ENCODE measurements at places on chromosomes 2 and 18.

DNA sequence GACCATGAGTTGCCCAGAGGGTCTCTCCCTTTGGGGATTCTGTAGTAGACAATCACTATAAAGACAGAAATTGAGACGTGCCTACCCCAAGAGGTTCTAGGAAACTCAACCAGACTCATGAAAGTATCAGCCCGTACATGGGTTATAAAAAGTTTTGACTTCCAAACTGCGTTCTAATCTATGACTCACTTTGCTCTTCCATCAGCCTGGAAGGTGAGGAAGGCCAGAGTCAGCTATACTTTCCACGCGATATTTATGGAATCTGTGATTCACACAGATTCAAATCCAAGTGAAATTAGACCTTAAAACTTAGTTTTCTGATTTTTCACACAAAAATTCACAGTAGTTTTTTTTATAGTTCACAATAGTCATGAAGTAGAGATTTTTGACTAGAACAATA, 7.7 kb upstream of the LYPD1 start:
- no peak for DNase-seq

DNA sequence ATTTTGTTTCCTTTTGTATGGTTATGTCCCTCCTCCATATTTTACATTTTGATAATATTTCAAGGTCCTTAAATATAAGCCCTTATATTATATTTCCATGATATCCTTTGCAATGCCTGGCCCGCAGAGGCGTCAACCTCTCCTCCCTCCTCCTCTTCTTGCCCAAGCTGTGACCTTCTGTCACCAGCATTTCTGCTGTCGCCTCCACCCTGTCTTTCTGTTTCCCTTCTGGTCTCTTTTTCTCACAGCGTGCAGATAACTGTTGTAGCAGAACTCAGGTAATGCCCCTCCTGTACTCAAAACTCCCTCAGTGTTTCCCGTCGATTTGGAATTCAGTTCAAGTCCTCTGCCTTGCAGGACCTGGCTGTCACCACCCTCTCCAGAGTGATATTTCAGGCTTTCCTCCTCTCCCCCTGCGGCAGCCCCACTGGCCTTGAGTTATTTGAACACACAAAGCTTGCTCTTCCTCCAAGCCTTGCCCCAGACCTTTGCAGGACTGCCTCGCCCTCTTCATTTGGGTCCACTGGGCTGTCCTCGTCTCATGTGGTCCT, 709.3 kb downstream of the DCDC2C start:
- DNase-seq = no peak

GRCh38 chr2:240257940-240258580, 117.6 kb upstream of the OTOS start:
- no peak for DNase-seq

DNA sequence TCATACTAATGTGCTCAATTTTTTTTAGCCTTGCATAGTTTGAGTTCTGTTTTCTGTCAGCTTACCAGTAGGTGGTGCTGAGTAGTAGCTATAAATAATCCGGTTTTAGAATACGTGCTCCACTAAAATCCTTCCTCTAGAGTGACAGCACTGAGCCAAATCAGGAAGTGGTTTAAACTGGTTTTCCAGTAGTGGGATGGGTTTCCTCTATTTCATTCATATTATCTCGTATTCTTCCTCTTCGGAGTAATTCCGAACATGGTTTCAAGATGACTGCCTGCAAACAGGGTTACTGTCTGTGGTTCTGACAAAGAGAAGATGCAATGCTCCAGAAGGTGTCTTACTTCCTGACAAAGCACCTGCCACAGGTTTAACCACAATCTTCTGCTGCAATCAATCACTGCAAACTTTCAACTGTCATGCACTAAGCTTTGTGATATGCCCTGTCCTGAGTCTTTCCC, 496.9 kb upstream of the VRK2 start:
- DNase-seq = no peak

DNA sequence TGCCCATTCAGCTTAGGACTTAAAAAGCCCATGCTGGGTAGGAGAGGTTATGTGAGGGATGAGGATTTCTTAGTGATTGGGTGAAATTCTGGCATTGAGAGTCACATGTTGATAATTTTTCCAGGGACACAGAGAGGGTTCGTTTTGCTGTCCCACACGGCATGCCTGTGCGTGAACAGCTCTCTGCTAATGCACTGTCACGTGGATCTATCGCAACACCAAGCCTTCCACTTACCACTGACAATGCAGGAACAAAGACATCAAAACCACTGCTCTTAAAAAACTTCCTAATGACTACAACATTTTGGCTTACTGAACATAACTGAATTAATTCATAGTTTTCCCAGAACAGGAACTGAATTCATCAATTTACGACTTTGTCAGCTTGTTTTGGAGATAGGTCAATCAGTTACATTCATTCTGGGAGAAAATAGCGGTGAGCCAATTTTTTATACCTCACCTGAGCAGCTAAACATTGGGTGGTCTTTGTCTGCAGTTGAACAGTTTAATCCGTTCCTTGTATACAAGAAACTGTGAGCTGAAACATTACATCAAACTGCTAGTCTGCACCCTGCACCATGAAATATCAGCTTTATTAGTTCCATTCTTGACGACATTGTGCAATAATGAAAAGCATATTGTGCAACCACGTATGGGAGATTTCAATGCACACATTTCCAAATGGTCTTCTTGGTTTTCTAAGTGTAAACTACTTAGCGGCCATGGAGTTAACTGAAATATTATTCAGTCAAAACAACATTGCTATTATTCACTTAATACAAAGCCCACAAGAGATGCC, 127.1 kb downstream of the LPIN1 start:
- DNase-seq = no peak

GRCh38 chr2:45177870-45178269, 168.6 kb upstream of the SIX2 start:
- no peak for DNase-seq

GRCh38 chr2:219426068-219426443, 7.9 kb downstream of the DES start:
- DNase-seq = no peak

DNA sequence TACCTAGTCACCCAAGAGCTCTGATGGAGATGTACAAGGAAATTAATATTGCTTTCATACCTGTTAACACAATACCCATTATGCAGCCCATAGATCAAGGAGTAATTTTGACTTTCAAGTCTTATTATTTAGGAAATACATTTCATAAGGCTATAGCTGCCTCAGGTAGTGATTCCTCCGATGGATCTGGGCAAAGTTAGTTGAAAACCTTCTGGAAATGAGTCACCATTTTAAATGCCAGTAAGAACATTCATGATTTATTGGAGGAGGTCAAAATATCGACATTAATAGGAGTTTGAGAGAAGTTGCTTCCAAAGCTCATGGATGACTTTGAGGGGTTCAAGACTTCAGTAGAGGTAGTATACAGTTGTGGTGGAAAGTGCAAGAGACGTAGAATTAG, 931.4 kb upstream of the ACVR2A start:
- no peak for DNase-seq

DNA sequence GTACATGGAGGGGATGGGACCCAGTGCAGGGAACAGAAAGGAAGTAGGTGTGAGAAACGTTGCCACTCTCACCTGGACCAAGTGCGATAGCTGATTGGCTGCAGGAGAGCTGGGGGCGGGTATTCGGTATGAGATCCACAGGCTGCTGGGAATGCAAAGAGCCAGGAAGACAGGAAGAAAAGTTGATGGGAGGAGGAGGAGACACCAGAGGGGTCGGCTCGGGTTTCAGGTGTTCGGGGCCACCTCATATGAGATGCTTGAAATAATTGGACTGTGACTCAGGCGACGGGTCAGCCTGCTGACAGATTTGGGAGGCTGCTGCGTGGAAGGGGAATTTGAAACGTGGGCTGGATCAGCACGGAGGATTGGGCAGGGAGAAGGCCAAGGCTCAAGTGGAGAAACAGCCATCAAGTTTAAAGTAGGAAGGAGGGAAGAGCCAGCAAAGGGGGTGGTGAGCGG, 65.1 kb downstream of the MRPS9 start:
- DNase-seq = no peak

DNA sequence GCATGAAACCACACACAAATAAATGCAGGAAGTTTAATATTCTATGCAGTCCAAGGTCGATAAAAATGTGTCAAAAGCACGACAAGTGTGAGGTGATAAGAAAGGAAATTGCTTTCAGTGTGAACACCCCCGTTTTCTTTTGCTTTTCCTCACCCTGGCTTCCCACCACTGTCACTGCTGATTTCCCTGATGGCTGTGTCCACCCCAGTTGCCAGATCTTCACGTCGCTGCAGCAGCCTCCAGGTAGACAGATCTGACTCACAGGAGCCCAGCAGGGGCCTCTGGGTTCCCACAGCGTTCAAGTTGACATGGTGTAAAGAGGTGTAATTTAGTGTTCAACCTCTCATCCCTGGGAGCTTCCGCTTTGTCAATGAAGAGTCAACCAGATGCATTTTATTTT, 128.0 kb upstream of the TACR1 start:
- no peak for DNase-seq

DNA sequence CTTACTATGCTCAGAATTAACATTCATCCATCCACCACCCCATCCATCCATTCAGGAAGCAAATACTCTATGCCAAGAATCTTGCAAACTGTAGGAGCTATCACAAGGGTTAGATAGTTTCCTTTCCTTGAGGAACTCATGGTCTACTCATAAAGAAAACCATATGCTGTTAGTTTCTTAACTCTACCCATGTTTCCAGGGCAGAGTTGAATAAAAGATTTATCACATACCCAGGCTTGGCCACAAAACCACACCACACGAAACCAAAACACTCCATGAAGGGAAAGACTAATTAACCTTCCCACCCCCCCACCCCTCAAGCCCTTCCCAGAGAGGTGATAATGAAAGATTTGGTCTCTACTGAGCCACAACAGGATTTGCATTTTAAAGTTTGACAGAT, 23.7 kb upstream of the MSGN1 start:
- DNase-seq = no peak

- no peak for DNase-seq
These were observed 19.0 kb upstream of the DIPK1C start for GRCh38 chr18:74476140-74476539.

DNA sequence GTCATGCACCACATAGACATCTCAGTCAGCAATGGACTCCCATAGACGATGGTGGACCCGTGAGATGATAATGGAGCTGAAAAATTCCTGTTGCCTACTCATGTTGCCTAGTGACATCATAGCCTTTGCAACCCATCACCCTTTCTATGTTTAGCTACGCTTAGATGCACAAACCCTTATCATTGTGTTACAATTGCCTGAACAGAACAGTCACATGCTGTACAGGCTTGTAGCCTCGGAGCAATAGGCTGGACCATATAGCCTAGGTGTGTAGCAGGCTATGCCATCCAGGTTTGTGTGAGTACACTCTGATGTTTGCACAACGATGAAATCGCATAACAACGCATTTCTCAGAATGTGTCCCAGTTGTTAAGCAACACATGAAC, 221.6 kb downstream of the ALPK2 start:
- DNase-seq = no peak

- DNase-seq = no peak
These were observed 35.4 kb upstream of the REEP1 start for GRCh38 chr2:86372641-86373502.

GRCh38 chr18:58080451-58080850, 36.4 kb downstream of the NEDD4L start:
- DNase-seq = no peak

GRCh38 chr2:64928813-64929212, 60.4 kb upstream of the SLC1A4 start:
- no peak for DNase-seq

- DNase-seq = no peak
These were observed 68.4 kb upstream of the CTDP1 start for GRCh38 chr18:79611040-79611681.

GRCh38 chr2:134671513-134671912, 47.3 kb downstream of the TMEM163 start:
- DNase-seq = no peak

DNA sequence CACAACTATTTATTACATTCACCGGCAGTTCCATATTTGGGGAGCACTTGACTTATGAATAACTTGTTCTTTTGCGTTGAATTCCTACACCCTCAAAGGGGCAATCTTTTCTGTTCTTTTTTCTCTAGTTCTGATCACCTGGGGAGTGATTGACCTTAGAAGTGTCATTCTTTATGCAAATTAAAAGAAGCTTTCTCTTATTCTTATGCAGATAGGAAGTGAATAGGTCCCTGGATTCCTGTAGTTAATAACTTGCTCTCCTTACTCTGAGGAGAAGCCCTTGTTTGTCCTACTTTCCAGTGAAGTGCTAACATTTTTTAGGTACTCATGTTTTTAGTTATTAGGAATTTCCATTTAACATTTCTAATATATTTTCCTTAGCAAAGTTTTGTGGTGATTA, 569.8 kb upstream of the LRRTM1 start:
- DNase-seq = no peak

- DNase-seq = no peak
These were observed 52.1 kb downstream of the MTCL1 start for GRCh38 chr18:8757396-8757997.

DNA sequence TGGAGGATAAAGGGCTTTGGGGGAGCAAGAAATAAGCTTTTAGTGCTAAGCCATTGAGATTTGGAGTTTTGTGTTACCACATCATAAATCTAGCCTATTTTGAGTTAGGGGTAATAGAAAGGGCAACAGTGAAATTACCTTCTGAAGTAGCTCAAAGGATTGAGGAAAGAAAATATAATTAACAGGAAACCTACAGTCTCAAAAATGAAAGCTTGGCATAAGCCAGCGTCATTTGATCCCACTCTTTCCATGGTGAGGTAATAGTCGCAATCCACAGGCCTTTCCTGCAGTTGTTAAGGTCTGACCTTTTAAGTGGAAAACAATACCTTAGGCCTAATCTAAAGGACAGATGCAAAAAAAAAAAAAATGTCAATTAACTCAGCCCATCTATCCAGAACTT, 182.7 kb downstream of the UXS1 start:
- DNase-seq = no peak

DNA sequence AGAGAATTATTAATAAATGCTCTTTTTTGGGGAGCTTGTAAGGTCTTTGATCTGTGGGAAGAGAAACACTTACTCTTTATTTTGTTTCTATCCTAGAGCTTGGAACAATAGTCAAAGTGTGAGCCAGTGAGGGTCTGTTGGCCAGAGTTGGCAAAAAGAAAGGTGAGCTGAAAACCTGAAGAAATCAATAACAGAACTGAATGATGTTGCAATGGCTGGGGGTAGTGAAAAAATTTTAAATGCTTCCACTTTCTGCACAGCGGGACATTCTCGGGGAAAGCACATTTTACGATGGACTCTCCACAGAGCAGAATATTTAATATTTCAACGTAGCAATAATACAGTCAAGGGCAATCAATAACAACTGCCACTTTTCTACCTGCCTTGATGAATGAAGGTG, 78.9 kb downstream of the SKA1 start:
- DNase-seq = no peak
